ENCODE measurements at places on chromosomes 2 and 18.

DNA sequence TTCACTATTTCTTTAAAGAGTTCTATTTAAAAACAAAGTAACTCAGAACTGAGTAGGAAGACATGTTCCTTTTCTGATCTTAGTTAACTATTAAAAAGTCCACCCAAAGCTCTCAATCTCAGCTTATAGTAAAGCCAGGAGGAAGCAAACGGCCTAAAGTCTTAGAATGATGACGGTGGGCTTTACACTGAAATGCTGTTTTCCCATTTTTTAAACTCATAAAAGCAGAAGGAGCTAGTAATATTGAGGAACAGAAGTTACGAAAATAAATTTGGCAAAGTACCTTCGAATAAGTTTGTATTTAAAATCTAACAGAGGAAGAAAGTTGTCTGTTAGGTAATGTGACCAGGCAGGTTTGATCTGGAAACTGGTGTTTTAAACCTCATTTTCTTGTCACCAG is 111.1 kb downstream of the ZNF532 start:
- H3K4me3 ChIP-seq = no peak overlapping the region
- no peaks in the 10 kb centered on the region for H3K27me3 ChIP-seq
- H3K36me3 ChIP-seq = peaks cover 20% of the 10 kb centered on the region
- H3K4me1 ChIP-seq = peaks cover 19% of the 10 kb centered on the region
- peak overlapping the region; percentile 55 for H3K27ac ChIP-seq

GRCh38 chr18:44851856-44852621 is 171.4 kb downstream of the SETBP1 start:
- no peaks in the 10 kb centered on the region for H3K36me3 ChIP-seq
- peaks cover 15% of the 10 kb centered on the region for H3K4me1 ChIP-seq
- DNase-seq = no peak
- H3K27ac ChIP-seq = no peak overlapping the region
- H3K27me3 ChIP-seq = no peaks in the 10 kb centered on the region

DNA sequence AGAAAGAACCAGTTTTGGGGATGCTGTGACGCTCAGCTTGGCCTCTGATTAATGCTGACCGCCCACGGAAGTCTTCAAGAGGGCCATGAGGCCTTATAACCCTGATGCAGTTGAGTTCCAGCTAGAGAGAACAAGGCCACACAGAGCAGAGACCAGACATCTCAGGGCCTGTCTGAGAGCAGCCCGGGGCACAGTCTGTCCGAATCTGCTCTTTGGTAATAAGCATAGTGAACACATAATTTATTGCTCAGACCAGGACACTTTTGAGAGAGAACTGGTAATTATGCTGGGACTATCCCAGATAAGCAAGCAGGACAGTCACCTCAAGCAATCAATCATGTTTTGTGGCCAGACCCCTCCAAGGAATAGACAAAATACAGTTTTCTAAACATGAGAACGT is 68.5 kb downstream of the STPG4 start:
- DNase-seq = peak; percentile 47
- H3K27ac ChIP-seq = peak overlapping the region; percentile 78
- no peaks in the 10 kb centered on the region for H3K27me3 ChIP-seq
- H3K4me1 ChIP-seq = peaks cover 79% of the 10 kb centered on the region
- no peak overlapping the region for H3K4me3 ChIP-seq

- peaks cover 7% of the 10 kb centered on the region for H3K36me3 ChIP-seq
- no peaks in the 10 kb centered on the region for H3K27me3 ChIP-seq
- peaks cover 14% of the 10 kb centered on the region for H3K4me1 ChIP-seq
- DNase-seq = no peak
- H3K4me3 ChIP-seq = no peak overlapping the region
Observed at GRCh38 chr2:222903234-222904220, 42.7 kb downstream of the ACSL3 start.

GRCh38 chr2:165967746-165968145 is 14.2 kb upstream of the TTC21B start:
- no peak overlapping the region for H3K4me3 ChIP-seq
- H3K27me3 ChIP-seq = no peaks in the 10 kb centered on the region
- H3K27ac ChIP-seq = no peak overlapping the region
- H3K4me1 ChIP-seq = no peaks in the 10 kb centered on the region
- DNase-seq = no peak
- H3K36me3 ChIP-seq = no peaks in the 10 kb centered on the region

- H3K27ac ChIP-seq = no peak overlapping the region
- H3K36me3 ChIP-seq = no peaks in the 10 kb centered on the region
- H3K4me1 ChIP-seq = no peaks in the 10 kb centered on the region
- H3K4me3 ChIP-seq = no peak overlapping the region
- no peak for DNase-seq
Observed at GRCh38 chr2:168354499-168354898, 101.6 kb upstream of the CERS6 start.

DNA sequence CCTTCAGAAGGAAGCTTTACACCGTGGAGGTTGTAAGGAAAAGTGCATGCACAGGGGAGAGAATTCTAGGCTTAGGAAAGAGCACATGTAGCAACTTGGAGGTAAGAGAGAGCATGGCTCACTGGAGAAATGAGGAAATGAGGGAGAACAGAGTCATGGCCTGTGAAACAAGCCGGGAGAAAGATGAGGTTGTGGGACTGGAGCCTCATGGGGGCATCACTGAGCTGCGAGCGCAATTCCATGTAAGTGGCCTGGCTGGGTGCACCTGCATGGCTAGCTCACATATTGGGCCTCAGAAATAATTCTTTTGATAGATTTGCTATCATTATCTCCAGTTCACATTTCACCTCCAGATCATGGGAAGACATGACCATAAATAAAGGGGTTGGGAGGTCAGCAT is 785.5 kb upstream of the RAB6C start:
- H3K4me3 ChIP-seq = no peak overlapping the region
- no peaks in the 10 kb centered on the region for H3K4me1 ChIP-seq
- H3K36me3 ChIP-seq = no peaks in the 10 kb centered on the region
- H3K27me3 ChIP-seq = no peaks in the 10 kb centered on the region

GRCh38 chr2:215410932-215411285 is 25.0 kb downstream of the FN1 start:
- H3K4me1 ChIP-seq = no peaks in the 10 kb centered on the region
- DNase-seq = no peak
- H3K4me3 ChIP-seq = no peak overlapping the region

DNA sequence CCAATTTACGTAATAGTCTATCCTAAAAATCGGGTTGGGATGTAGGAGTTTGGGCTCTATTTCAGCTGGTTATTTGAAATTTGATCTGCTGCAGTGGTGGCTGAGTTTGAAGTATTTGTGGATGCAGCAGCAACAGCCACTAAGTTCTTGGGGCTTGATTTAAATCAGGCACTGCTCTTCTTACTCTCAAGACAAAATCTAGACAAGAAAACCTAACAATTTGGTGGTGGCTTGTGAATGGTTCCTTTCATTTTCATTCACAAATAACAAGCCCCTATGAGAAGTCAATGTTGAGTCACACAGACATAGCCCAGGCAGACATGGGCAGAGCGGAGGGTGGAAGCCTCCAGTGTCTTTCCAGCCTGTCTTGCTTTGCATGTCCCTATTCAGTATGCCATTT is 199.3 kb downstream of the LTBP1 start:
- DNase-seq = no peak
- H3K4me1 ChIP-seq = no peaks in the 10 kb centered on the region
- H3K36me3 ChIP-seq = no peaks in the 10 kb centered on the region
- H3K27ac ChIP-seq = no peak overlapping the region
- H3K4me3 ChIP-seq = no peak overlapping the region

DNA sequence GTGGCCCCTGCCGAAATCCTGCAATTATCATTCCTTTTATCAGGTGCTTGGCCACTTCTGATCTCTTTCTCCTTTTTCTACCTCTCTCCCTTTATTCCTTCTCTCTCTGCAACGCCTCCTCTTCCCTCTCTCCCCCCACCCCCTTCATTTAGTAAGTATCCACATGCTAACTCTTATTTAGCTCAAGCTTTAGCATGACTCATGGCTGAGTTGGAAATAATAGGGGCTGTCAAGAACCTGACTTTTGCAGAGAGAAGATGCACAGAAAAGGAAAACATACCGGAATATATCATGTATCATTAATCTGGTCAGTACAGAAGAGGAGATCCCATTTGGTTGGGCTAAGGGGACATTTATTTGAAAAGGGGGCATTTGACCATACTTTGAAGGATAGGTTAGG is 33.1 kb downstream of the FAM171B start:
- no peaks in the 10 kb centered on the region for H3K4me1 ChIP-seq
- no peaks in the 10 kb centered on the region for H3K36me3 ChIP-seq
- H3K4me3 ChIP-seq = no peak overlapping the region
- no peak overlapping the region for H3K27ac ChIP-seq
- H3K27me3 ChIP-seq = no peaks in the 10 kb centered on the region

GRCh38 chr2:101011152-101011551 is 9.1 kb downstream of the RPL31 start:
- DNase-seq = no peak
- no peak overlapping the region for H3K27ac ChIP-seq
- peaks cover 80% of the 10 kb centered on the region for H3K36me3 ChIP-seq
- H3K4me3 ChIP-seq = no peak overlapping the region
- H3K27me3 ChIP-seq = no peaks in the 10 kb centered on the region
- no peaks in the 10 kb centered on the region for H3K4me1 ChIP-seq

DNA sequence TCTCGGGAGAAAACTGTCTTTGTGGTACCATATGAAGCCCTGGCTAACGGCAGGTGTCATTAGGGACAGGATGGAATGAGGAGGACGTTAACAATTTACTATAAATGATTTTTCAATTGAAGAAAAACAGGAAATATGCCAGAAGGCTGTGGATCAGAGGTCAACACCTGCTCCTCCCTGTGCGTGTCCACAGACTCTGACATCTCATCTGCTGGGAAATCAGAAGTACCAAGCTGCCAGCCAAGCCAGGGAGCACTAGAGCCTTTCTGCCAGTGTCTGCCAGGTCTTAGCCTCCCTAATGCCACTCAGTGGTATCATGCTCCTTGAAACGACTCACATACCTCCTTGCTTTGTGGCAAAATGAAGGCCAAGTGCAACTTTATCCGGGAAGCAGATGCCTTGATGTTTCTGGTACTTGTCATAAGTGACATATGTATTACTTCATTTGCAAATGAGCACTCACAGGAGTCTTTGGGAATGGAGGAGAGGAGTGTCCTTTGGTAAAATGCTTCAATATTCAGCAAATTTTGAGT is 541.1 kb downstream of the SATB2 start:
- no peaks in the 10 kb centered on the region for H3K36me3 ChIP-seq
- H3K4me3 ChIP-seq = no peak overlapping the region
- H3K27me3 ChIP-seq = no peaks in the 10 kb centered on the region
- DNase-seq = no peak

DNA sequence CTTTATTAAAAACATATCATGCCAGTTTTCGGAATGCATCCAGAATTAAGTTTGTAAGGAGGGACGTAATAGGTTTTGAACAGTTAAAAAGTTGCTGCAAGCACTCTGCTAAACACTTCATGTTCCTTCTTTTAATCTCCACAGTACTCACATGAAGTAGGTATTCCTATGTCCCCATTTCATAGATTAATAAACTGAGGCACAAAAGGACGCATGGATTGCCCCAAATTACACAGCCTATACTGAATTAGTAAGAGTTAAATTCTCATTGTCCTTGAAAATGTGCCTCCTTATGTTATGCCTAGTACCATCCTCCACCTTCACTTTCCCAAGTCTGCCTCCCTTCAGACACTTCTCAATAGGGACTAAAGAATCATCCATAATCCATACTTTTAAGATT is 358.9 kb upstream of the ATP5MC3 start:
- H3K27me3 ChIP-seq = no peaks in the 10 kb centered on the region
- H3K36me3 ChIP-seq = no peaks in the 10 kb centered on the region
- H3K4me3 ChIP-seq = no peak overlapping the region
- no peak overlapping the region for H3K27ac ChIP-seq

- peaks cover 32% of the 10 kb centered on the region for H3K36me3 ChIP-seq
- H3K4me3 ChIP-seq = no peak overlapping the region
- H3K27me3 ChIP-seq = no peaks in the 10 kb centered on the region
- H3K27ac ChIP-seq = no peak overlapping the region
- DNase-seq = no peak
Observed at GRCh38 chr18:49786019-49786720, 27.2 kb downstream of the ACAA2 start.

- H3K36me3 ChIP-seq = no peaks in the 10 kb centered on the region
- H3K4me3 ChIP-seq = no peak overlapping the region
- peaks cover 34% of the 10 kb centered on the region for H3K27me3 ChIP-seq
- no peak overlapping the region for H3K27ac ChIP-seq
Observed at GRCh38 chr2:126970583-126970982, 71.9 kb downstream of the TEX51 start.

DNA sequence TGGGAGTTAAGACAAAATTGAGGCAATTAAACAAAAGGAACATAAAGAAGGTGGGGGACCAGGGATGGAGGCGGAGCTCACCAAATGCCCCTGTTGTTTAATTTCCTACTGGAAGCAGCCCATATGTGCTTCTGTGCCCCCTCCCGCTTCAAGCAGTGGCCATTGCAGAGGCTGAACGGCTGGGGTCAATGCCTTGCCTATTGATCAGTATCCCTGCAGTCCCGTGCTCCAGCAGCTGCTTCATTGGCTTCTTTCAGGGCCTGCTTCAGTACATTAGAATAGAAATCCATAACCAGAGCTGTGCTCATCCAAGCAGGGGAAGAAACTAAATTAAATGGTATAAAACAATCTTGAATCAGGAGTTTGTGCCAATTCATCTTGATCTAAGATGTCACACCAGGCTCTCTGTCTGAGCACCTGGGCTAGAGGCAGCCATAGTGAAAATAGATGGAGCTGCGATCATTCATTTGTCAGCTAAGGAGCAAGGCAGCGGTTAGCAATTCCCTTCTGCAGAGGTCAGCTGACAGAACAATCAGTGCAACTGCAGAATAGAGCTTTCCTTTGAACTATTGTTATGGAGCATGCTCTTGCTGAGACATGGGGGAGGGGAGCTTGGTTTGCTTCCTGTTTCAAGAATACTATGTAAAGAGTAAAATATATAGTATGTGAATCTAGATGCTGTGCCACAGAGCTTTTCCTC is 222.4 kb downstream of the WDR7 start:
- H3K27ac ChIP-seq = no peak overlapping the region
- no peak for DNase-seq
- H3K4me3 ChIP-seq = no peak overlapping the region
- no peaks in the 10 kb centered on the region for H3K27me3 ChIP-seq
- no peaks in the 10 kb centered on the region for H3K4me1 ChIP-seq

GRCh38 chr18:56044239-56044638 is 456.2 kb upstream of the TCF4 start:
- no peak overlapping the region for H3K27ac ChIP-seq
- no peak overlapping the region for H3K4me3 ChIP-seq
- no peaks in the 10 kb centered on the region for H3K36me3 ChIP-seq
- no peaks in the 10 kb centered on the region for H3K4me1 ChIP-seq
- DNase-seq = no peak

- no peak for DNase-seq
- H3K27ac ChIP-seq = no peak overlapping the region
- no peaks in the 10 kb centered on the region for H3K27me3 ChIP-seq
- no peaks in the 10 kb centered on the region for H3K36me3 ChIP-seq
- no peaks in the 10 kb centered on the region for H3K4me1 ChIP-seq
- no peak overlapping the region for H3K4me3 ChIP-seq
Observed at GRCh38 chr2:180133736-180134135, 126.6 kb upstream of the CWC22 start.

- DNase-seq = no peak
- peak overlapping the region; percentile 16 for H3K27ac ChIP-seq
- no peak overlapping the region for H3K4me3 ChIP-seq
- no peaks in the 10 kb centered on the region for H3K27me3 ChIP-seq
- H3K36me3 ChIP-seq = no peaks in the 10 kb centered on the region
Observed at GRCh38 chr2:60355849-60356261, 197.6 kb downstream of the BCL11A start.
